ENCODE measurements at places on chromosomes 6 and 20.

- DNase-seq: no peak
Observed at GRCh38 chr6:24517659-24518543, 23.1 kb downstream of the ALDH5A1 start.

- DNase-seq: no peak
Observed at GRCh38 chr20:44009679-44009992, 95.0 kb downstream of the TOX2 start.

GRCh38 chr6:71558974-71559373 lies 270.4 kb downstream of the OGFRL1 start:
- no peak for DNase-seq

- DNase-seq: no peak
Observed at GRCh38 chr20:42652266-42652665, 537.4 kb downstream of the PTPRT start.

DNA sequence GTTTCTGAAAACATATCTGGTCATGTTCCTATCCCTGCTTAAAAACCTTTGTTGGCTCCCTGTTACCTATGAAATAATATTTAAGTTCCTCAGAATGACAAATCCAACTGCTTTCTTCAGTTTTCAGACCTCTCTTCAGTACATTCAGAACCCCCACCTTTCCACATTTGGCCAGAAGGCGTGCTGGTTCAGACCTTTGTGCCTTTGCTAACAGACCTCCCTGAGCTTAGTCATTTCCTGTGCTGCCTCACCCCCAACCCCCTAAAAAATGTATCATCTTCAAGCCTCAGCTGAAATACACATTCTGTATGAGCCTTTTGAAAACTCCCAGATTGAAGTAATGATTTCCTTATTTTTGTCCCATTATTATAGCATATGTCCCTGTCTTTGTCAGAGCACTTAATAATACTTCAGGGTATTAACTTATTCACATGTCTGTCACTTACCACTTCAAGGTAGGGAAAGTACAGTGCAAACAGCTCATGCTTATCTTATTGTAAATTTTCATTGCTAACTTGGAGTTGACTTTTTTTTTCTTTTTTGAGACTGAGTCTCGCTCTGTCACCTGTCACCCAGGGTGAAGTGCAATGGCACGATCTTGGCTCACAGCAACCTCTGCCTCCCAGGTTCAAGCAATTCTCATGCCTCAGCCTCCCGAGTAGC lies 19.7 kb downstream of the FAM217A start:
- DNase-seq: peak; percentile 39

DNA sequence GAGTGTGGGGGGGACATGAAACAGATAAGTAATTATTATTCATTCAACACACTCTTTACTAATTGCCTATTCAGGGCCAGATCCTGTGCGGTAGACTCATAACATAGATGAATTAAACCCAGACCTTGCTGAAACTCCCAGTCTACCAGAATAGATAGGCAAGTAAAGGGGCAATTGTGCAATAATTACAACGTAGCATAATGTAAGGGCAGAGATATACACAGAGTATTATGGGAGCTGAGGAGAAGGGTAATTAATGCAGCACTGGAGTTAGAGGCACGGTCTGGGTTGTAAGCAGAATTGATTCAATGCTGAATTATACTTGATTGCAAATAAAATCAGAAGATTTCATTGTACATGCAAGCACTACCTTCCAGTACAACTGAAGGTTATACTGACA lies 29.2 kb downstream of the RIMS4 start:
- no peak for DNase-seq

DNA sequence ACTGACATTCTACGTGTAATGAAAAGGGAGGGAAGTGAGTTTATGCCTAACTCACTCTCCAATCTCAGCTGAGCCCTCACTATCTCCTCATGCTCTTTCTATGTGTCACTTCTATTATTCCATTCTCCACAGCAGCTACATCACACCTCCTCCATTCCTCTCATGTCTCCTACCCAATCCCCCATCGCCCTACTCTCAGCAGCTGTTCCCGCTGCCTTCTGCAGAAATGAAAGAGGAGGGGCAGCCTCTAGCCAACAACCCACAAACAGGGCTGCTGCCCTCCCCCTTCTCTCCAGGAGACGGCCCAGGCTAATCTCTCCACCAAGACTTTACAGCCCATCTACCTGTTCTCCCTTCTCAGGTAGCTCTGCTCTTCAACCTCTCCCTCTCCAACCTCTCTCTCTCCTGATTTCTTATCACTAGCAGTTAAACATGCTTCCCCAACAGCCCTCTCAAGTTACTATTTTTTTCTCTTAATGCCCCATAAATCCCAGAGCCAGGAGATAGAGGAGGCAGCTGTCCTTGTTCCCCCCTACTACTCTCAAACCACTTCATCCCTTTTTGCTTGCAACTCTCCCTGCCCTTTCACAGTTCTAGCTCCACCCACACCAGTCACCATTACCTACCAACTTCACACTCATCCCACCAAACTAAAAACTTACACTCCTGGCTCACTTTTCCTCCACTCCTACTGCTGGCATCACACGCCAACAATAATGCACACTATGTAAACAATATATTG lies 136.5 kb downstream of the BTBD9 start:
- no peak for DNase-seq

DNA sequence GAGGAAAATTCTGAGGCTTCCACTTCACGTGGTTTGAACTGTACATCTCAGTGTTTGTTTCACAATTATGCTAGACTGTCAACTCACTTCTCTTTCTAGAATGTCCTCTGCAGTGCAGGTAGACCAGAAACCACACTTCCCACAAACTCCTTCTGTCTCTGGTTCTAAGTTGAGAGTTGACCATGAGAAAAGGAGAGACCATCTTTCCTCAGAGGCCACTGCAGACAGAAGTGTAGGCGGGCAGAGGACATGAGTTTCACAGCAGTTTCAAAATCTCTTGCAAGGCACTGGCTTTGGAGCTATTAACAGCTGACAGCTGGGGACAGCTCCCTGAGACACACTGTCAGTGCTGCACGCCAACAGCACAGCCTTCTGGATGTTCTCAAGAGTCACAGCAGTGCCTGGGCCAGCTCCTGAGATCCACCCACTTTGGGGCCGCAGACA lies 55.4 kb upstream of the MOXD1 start:
- DNase-seq: no peak

- no peak for DNase-seq
Observed at GRCh38 chr20:49693435-49694171, 20.1 kb downstream of the B4GALT5 start.

GRCh38 chr6:99330159-99330558 lies 19.3 kb downstream of the FAXC start:
- DNase-seq: peak; percentile 24

DNA sequence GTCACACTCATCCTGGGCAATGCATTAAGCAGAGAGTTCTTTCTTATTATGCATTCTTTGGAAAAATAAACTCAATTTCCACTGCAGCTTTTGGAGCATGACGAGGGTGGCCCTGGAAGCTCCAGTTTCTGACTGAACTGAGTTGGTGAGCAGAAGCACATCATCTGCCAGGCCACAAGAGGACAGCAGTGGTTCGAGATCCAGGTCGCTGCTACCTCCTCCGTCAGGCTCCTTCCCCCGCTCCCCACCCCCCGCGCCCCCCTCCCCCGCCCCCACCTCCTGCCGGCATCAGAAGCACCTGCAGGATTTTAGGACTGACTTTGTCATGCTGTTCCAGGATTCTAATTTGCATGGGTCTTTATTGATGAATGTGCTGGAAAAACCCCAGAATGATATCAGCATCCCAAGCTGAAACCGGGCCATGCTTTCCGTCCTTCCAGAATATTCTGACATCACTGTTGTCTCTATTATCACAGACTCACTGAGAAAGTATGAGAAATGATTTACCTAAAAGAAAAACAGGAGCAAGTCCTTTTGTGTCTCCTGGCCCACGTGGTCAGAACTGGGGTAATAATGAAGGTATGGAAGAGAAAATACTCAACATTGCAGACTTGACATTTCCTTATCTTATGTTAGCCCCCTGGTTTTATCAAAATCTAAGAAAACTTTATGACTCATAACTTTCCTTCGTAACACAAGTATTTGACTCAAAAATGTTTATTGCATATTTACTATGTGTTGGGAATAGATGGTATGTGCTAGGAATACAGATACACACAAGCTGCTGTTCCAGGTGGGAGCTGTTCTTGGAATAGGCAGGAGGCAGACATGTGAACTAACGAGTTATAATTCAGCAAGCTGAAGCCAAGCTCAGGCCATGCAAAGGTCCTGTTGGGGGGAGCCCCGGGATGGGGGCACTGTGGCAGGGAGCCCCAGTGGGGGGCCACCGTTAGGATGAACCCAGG lies 220.2 kb upstream of the EXOC2 start:
- no peak for DNase-seq

DNA sequence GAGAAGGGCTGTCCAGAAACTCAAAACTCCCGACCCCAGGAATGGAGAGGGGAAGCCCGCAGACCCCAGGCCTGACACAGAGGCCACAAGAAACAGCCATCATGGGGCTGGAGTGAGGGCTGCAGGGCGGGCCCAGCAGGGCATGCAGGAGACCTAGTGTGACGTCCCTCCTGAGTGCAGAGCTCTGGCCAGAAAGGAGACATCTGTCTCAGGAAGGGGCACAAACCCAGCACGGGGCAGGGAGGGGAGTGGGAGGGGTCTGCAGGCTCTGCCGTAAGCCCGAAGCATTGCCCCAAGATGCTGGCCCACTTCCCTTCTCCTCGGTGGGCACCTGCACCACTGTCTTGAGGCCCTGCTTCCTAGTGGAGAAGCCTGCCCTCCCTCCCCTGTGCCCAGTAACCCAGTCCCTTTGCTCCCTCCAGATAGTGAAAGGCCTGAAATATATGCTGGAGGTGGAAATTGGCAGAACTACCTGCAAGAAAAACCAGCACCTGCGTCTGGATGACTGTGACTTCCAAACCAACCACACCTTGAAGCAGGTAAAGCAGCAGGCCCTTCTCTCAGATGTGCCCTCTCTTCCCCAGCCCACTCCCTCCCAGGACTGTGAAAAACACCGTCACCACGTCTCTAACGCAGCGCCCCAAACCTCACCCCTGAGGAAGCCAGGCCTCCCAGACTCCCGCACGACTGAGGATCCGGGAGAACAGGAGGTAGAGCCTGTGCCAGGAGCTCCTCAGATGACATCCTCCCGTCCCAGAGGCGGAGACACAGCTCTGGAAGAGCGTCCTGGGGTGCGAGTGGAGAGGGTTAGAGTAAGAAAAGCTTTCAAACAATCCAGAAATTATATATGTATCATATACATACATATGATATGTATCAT lies 9.7 kb downstream of the CST7 start:
- DNase-seq: no peak

DNA sequence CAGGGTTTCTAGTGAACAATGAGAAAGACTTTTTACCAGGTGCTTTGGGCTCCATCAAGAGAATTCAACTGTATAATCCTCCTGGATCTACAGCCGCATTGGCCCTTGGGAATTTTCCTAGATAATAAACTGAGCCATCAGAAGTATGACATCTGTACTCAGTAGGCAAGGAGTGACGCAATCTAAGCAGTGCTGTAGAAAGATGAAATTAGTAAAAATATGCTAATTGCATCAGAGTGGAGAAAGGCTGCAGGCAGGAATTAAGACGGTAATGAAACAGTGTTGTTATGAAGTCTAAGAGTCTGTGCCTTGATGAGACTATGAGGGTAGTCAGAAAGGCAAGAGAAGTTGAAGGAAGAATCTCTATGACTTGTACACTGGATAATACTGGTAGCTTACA lies 507.9 kb upstream of the SOX4 start:
- no peak for DNase-seq

DNA sequence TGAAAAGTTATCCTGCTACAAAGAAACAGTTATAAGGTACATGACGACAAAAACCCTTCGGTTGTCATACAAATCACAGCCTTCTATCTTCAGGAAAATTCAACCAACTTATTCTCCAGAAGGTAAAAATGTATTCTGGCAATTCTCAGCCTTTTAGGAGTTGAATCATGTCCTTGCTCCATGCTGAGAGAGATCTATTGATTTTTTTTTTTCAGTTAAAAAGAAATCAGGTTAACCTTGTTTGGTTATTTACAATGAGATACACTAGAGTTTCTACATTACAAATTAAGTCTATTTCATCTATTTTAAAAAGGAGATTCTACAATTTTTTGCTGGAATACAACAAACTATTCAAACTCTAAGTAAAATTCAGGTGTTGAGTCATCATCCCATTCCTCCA lies 45.4 kb downstream of the ROS1 start:
- DNase-seq: no peak

DNA sequence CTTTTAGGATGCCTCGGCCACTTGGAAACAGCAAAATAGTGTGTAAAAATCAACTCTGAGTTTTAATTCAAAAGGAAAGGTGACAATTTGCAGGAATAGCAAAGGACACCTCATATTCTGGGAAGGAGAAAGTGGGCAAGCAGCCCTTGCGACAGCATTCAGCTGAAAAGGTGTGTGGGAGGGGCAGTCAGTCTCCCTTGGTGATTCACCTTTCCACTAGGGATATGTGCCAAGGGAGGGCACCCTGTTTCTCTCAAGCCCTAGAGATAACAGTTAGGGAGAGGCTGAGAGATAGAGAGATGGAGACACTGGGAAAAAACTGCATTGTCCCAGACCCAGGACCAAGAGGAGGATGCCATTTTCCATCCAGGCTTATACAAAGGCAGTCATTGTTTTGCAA lies 228.1 kb downstream of the EPM2A start:
- DNase-seq: no peak

- DNase-seq: no peak
Observed at GRCh38 chr6:40791004-40791403, 203.8 kb upstream of the LRFN2 start.

- DNase-seq: no peak
Observed at GRCh38 chr6:15861486-15861885, 198.7 kb upstream of the DTNBP1 start.

DNA sequence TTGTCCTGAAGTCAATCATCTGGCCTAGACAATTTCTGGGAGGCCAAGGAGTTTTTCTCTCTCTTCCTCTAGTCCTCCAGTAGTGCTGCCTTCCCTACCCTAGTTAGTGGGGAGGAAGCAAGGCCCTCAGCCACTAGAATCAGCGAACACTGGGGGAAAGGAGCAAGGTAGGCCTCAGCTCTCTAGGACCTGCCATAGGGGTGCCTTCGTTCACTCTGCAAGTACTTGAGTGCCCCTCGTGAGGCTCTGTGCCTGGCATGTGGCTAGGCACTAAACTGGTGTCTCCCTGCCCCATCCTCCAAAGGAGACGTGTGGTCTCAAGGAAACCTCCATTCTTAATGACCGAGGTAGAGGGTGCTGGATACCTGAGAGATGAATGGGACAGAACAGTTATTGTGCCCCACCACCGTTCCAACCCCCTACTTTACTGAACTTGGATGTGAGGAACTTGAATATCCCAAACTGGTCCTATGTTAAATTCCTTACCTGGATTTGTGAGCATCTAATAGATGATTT lies 1.1 kb downstream of the DEF6 start:
- no peak for DNase-seq

Data from stimulated activated CD4-positive, alpha-beta T cell treated with anti-CD3 and anti-CD28 coated beads, Interleukin-1b, Interleukin-23, amount 100 ng/mL, for 24 hours (primary cell).